Activated CD8-positive, alpha-beta memory T cell treated with anti-CD3 and anti-CD28 coated beads, Interleukin-2, amount 50 U/mL, for 4 hours (primary cell): ENCODE measurements at places on chromosomes 2 and 18.

- DNase-seq, result no peak
Measured at GRCh38 chr2:205698286-205699268, 16.3 kb downstream of the NRP2 start.

GRCh38 chr2:203559641-203560040 lies 24.5 kb upstream of the RAPH1 start:
- no peak for DNase-seq

DNA sequence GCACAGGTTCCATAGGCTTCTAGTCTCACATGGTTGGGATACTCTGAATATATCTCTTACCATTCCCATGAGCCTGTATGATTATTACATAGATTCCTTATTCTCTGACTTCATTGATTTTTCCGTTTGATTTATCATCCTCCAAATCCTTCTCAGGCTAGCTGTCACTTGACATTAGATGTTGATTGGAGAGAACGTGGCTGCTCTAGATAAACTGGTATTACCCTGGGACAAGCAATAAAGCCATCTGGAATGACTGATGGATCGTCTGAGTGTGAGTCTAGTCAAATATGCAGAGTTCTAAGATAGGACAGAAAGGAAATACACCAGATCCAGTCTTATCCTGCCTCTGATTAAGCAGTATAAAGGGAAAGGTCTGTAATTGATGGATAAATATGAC lies 325.6 kb upstream of the EPHA4 start:
- DNase-seq, result no peak

- DNase-seq, result no peak
Measured at GRCh38 chr18:46290440-46291020, 186.3 kb downstream of the HAUS1 start.

DNA sequence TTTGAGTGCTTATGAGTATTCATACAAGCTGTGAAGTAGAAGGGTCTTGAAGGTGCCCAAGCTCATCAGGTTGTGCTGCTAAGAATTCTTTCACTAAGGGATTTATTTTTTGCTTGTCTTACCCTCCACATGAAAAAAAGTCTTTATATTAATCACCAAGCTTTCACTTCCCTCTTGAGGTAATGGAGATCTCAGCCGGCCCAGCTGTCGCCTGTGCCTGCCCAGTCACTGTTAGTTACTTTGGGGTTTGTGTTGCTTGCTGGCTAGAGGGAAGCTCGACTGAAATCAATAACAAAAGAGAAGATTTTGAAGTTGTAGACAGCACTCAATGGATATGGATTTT lies 21.9 kb downstream of the MC2R start:
- DNase-seq, result no peak

DNA sequence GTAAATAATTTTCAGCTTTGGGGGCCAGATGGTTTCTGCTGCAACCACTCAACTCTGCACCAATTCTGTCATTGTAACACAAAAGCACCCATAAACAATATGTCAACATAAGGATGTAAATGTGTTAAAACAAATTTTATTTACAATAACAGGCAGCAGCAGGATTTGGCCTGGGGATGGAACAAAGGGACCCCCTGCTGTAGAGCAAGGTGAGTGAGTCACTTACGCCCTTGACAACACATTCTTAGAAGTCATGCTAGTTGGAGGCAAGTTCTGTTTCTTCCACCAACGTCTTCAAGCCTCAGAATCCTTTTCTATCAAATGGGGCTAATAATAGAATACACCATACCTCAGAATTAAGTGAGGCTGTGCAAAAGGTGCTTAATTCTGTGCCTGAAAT lies 610.2 kb upstream of the SYT4 start:
- DNase-seq, result no peak

DNA sequence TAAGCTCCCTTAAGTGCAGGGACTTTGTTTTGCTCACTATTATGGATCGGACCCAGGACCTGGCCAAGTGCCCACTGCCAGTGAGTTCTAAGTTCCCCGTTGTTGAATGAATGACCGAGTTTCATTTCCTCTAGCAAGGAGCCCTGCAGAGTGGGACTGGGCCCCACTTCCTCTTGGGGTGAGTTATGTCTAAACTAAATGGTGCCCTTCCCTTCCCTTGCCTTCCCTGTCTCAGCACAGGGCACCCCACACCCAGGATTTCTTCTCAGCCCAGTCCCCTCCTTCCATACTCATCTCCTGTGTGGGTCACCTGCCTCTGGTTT lies 195.3 kb upstream of the HS6ST1 start:
- DNase-seq, result no peak

DNA sequence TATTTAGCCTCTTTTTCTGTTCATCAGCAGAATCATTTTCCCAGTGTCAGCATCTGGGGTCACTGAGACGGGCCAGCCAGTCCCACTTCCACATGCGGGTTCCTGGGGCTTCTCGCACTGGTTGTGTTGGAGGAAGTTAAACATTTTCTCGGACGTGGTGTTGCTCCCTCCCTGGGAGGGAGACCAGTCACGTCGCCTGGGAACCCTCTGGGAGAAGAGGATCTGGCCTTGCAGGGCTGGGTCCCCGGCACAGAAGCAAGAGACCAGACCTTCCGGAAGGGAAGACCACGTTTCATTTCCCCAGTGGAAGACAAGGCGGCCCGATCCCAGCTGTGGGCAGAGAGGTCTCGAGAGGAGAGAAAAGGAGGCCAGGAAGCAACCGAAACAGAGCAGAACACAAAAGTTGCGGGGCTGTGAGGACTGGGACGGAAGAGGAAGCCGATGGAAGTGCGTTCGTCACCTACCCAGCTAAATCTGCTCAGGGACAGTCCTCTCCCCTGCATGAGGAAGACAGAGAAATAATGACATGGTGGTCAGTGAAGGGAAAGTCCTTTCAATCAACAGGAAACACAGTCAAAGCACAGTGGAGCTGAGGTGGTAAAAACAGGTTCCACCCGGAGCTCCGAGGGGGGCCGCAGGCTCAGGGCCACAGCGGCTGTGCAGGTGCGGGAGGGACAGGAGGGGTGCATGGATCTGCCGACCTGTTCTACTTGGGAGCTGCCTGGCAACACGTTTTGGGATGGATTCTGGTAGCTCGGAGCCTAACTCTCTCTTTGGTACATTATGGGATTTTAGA lies 144.4 kb downstream of the MBP start:
- no peak for DNase-seq
